ENCODE measurements at places on chromosomes 1 and 21.
A peak's percentile ranks its signal among the peaks of the same experiment; 100 is the strongest.

- no peak for DNase-seq
Measured at GRCh38 chr1:153577624-153578051, 12.0 kb upstream of the S100A2 start.

DNA sequence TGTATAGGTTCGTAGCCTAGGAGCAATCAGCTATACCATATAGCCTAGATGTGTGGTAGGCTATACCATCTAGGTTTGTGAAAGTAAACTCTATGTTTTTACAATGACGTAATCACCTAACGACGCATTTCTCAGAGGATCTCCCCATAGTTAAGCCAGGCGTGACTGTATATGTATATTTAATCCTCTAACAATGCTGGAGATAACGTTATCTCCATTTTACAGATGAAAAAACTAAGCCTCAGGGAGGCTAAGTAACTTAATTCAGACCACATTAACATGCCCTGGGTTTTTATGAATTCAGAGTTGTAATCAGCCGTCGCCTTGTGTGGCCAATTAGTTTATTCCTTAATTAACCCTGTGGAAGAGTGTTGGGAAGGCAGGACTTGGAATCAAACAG lies 107.7 kb upstream of the PLXNA2 start:
- DNase-seq, result no peak

DNA sequence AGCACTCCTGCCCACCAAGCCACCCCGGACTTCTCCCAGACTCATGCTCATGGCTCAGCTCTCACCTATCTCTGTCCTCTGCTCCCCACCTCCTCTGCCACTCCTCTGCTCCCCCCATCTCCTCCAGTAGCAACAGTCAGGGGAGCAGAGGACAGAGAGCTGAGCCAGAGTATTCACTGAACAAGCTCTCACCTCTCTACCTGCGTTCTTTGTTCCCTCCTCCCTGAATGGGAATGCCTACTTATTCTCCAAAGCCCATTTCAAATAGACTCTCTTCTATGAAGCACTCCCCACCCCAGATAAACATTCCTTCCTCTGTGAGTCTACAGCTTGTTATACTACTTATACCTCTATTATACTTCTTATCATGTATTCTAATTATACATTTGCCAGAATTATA lies 6.4 kb upstream of the EFNA1 start:
- no peak for DNase-seq

- no peak for DNase-seq
Measured at GRCh38 chr1:183970516-183971300, 66.8 kb downstream of the COLGALT2 start.

- DNase-seq, result no peak
Measured at GRCh38 chr1:115036814-115037507, 7.3 kb downstream of the TSHB start.

- DNase-seq, result no peak
Measured at GRCh38 chr21:44989943-44990780, 50.3 kb downstream of the SLX9 start.

GRCh38 chr21:28018213-28018612 lies 974.5 kb downstream of the LTN1 start:
- DNase-seq, result no peak

GRCh38 chr1:118204105-118204504 lies 19.1 kb upstream of the SPAG17 start:
- no peak for DNase-seq

DNA sequence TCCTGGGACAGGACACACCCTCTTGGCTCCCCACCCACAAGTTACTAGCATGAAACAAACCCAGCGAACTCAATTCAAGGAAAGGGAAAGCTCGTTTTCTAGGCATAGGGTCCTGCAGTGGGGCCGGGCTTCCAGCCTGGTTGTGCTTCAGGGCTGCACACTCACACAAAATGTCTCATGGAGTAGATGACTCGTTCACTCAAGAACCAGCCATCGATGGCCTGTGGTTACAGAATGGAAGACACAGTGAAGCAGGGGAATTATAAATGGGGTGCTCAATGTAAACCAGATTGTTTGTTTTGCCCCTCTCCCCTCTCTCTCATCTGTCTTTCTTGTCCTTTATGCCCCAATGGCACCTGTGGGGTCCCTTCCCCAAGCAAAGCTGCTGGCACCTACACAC lies 56.0 kb upstream of the COX20 start:
- no peak for DNase-seq

- DNase-seq, result no peak
Measured at GRCh38 chr1:240492832-240493440, 119.0 kb downstream of the GREM2 start.

DNA sequence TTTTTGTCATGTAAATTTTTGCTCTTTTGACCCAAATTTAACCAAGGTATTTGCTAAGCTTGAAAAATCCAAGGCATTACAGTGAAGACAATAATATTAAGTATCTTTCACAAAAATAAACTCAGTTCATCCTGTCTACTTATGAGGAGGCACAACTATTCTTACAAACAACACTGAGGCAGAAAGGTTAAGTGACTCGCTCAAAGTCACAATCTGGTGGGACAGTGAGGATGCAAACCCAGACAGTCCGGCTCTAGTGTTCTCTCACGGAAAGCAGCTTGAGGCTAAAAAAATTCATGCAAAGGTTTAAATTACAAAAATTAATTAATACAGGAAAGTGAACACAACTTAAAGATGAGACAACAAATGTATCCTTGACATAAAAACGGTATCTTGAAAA lies 125.3 kb downstream of the SIPA1L2 start:
- no peak for DNase-seq

- DNase-seq, result no peak
Measured at GRCh38 chr1:228921481-228921880, 186.2 kb downstream of the RHOU start.

DNA sequence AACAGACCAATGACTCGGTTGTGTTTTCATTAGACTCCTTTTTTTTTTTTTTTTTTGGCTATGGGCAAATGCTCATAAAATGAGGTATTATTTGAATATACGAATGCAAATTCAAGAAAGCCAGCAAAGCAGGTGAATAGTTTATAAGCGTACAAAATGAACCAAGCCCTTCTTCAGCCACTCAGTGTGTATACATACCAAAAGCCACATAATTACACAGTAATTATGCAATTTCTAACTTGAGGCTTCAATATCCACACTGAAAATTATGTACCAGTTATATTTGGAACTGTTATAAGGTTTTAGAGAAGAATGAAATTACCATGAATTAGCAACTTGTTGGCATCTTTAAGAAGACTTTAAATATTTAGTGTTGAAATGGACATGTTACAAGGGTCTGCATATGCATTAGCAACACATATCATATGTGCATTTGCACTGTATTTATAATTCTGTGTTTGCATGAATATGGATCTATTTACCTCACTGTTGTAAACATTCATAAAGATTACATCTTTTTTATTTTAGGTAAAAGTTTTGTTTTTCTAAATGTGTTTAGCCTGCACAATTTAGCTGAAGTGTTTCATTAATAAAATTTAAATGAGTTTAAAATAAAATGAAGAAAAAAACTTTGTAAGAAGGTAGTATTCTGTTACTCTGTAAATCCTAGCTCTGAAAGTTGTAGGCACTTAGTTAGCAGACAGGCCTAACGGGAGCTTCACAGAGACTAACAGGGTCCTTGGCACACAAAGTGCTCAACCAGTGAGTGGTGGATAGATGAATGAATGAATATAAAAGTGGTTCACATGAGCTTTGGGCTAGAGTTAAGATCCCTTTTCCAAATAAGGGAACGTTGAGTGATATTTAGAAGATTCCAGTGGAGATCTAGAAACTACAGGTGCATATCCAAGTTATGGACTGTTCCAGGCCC lies 241.0 kb upstream of the NFIA start:
- no peak for DNase-seq

GRCh38 chr1:155856257-155856974 lies 598 bp downstream of the GON4L start:
- DNase-seq, result no peak

- peak; percentile 46 for DNase-seq
Measured at GRCh38 chr1:114758256-114758832, 560 bp upstream of the CSDE1 start.

DNA sequence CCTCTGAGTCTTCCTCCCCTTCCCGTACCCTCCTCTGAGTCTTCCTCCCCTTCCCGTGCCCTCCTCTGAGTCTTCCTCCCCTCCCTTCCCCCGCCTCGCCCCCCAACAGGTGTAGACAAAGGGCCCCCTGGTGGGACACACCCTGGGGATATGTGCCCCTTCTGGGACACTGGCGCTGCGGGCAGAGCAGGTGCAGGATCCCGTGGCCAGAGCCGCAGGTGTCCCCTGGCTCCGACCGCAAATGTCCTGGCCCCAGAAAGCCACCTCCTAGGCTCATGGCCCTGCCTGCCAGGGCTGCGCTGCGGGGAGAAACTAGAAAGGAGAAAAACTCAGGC lies 51.5 kb upstream of the ARHGEF16 start:
- no peak for DNase-seq

GRCh38 chr1:84940481-84940880 lies 47.5 kb upstream of the LPAR3 start:
- DNase-seq, result peak; percentile 50

- DNase-seq, result peak; percentile 68
Measured at GRCh38 chr1:236502972-236503639, 20.7 kb upstream of the LGALS8 start.

DNA sequence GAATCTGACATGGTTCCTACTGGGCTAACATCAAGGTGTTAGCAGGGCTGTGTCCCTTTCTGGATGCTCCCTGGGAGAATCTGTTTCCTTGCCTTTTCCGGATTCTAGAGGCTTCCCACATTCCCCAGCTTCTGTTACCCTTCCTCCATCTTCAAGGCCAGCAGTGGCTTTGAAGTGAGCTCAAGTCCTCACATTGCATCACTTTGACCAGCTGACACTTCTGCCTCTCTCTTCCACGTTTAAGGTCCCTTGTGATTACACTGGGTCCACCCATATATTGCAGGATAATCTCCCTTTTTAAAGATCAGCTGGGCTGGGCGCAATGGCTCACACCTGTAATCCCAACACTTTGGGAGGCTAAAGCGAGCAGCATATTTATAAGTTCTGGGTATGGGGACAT lies 33.1 kb downstream of the CNST start:
- DNase-seq, result no peak

- no peak for DNase-seq
Measured at GRCh38 chr1:17292299-17293160, 15.5 kb upstream of the PADI4 start.

DNA sequence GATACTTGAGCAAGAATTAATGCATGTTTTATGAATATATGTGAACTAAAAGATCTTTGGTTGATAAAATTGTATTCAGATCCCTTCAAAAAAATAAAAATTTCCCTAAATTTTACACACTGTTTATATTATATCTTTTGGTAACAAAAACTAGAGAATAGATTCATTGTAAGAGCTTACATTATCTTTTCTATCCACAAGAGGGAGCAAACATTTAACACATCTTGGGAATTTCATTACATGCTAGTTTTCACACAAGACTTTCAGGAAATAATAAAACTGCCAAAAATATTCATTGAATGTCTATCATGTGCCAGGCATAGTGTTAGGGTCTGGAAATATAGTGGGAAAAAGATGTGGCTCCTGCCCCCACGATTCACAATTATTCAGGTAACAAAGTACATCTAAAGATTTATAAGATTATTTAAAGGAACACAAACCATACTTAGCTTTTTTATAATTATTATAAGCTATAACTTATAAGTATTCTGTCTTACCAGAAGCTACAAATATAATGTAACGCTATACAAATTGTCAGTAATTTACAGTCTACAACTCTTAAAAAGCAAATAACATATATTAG lies 30.6 kb downstream of the FAF1 start:
- peak; percentile 43 for DNase-seq

DNA sequence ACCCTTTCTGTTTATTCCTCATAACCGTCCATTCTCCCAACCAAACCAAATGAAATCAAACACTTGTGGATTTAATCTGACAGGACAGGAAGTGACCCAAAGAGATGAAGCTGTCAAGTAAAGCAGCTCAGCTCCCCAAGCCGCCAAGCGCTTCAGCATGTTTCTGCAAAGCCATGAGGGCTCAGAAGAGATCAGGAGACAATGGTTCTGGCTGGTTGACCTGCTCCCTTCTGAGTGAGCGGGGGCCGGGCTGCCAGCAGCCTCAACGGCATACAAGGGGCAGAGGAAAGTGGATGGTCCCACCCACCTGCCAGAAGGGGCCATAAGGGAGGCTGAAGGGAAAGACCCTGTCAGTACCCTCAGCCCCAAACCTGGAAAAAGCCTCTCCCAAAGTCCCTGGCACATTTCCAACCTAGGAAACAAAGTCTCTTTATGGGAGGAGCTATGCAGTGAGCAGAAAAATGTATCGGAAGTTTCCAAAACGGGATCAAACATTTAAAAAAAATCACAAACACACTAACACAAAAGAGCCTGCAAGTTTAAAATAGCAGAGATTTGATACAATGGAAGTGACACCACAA lies 45.4 kb downstream of the SLC45A1 start:
- no peak for DNase-seq

GRCh38 chr1:110059133-110059863 lies 11.2 kb downstream of the ALX3 start:
- peak; percentile 60 for DNase-seq

GRCh38 chr1:186143481-186143880 lies 231.6 kb downstream of the TPR start:
- DNase-seq, result no peak

DNA sequence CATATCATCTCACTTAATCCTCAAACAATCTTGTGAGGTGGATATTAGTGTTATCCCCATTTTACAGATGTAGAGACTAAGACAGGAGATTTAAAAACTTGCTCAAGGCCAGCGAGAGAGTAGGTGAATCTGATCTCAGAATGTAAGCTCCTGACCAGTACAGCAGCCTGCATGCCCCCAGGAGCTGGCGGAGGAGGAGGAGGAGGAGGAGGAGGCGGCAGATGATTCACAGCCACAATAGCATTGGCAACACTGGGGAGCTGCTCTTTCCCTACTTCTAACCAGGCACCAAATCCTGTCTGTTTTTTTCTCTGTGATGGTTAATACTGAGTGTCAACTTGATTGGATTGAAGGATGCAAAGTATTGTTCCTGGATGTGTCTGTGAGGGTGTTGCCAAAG lies 243.2 kb downstream of the ATG4C start:
- DNase-seq, result peak; percentile 12

DNA sequence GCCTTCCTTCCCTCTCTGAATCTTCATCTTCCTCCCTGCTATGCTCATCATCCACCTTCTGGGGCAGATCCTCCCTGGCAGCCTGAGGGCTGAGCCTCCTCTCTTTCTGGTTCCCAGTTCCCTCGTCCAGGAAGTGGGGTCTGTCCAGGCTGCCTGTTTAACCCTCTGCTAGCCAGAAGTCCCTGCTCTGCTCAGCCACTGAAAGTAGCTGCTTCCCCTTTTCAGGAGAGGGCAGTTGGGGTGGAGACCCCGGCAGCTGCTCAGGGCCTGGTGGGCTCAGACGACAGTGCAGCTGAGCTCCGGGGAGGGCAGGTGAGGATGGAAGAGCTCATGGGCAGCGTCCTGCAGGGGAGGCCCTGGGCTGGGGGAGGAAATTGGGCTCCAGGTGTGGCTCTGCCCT lies 43.1 kb upstream of the ETV3 start:
- no peak for DNase-seq

Measured in RPMI7951 (cell line).